Hair follicular keratinocyte (primary cell): ENCODE measurements at places on chromosomes 7 and 10. TPM values are rescaled to one million over a fixed set of nuclear protein-coding genes. Genes with fewer than 3 reads are reported as not detected.

The FLNC gene
- 0.11 and 0.16 TPM in 2 replicates for total RNA-seq

The ATOH7 gene
- 0.15 TPM in 1 of 2 replicates, not detected in the other for total RNA-seq

The NUTM2B gene
- total RNA-seq: 0.62 and 0.99 TPM in 2 replicates

The ACSL5 gene
- 0.08 TPM in 1 of 2 replicates, not detected in the other for total RNA-seq

The GPR15LG gene
- total RNA-seq: 0.99 TPM in 1 of 2 replicates, not detected in the other

The SLC39A12 gene
- total RNA-seq: not detected in 2 replicates

The CPN1 gene
- not detected in 2 replicates for total RNA-seq

The AIMP2 gene
- 69.0 and 102 TPM in 2 replicates for total RNA-seq

The MPP7 gene
- 3.8 TPM in 2 replicates for total RNA-seq

The CTNNA3 gene
- total RNA-seq: not detected in 2 replicates

The CHST3 gene
- 17.1 and 18.3 TPM in 2 replicates for total RNA-seq

The SLC25A28 gene
- 6.5 and 9.9 TPM in 2 replicates for total RNA-seq
